Smooth muscle cell of trachea (primary cell): ENCODE measurements at places on chromosomes 16 and 17. TPM values are rescaled to one million over a fixed set of nuclear protein-coding genes. Genes with fewer than 3 reads are reported as not detected.

ZKSCAN2 gene
- 3.9 and 4.1 TPM in 2 replicates for total RNA-seq

CCDC144A gene
- total RNA-seq, result 4.2 and 10.9 TPM in 2 replicates

GJC1 gene
- 10.4 and 25.9 TPM in 2 replicates for total RNA-seq

GP1BA gene
- not detected in 2 replicates for total RNA-seq

MYH11 gene
- under 0.01 TPM in 2 replicates for total RNA-seq

DVL2 gene
- total RNA-seq, result 84.8 and 108 TPM in 2 replicates

ABCC6 gene
- total RNA-seq, result 1.0 and 2.3 TPM in 2 replicates

MT1F gene
- 0.17 TPM in 1 of 2 replicates, not detected in the other for total RNA-seq

RFWD3 gene
- total RNA-seq, result 10.8 and 25.2 TPM in 2 replicates

TBX6 gene
- under 0.01 and 0.33 TPM in 2 replicates for total RNA-seq
